ENCODE measurements at places on chromosomes 4 and X. TPM values are rescaled to one million over a fixed set of nuclear protein-coding genes. Genes with fewer than 3 reads are reported as not detected.

DNA sequence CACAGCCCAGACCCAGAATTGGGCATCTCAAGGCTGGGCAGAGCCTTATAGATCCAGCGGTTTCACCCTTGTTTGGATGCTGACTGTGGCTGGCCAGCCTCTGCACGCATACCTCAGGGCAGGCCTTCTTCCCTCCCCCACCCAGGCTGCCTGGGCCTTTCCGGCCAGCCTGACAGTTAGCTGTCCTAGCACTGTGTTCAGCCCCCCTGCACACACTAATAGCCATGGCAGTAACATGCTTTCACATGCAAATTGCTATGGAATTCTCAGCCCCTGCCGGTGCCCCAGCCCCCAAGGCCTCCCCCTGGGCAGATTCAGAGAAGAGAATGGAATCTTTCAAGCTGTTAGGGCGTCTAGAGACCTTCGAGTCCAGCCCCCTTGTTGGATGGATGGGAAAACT, 17.7 kb downstream of the EFNB1 start:
- no peak overlapping the region for H3K27ac ChIP-seq
- no peak for DNase-seq
- no peaks in the 10 kb centered on the region for H3K4me1 ChIP-seq
- H3K27me3 ChIP-seq, result no peaks in the 10 kb centered on the region

DNA sequence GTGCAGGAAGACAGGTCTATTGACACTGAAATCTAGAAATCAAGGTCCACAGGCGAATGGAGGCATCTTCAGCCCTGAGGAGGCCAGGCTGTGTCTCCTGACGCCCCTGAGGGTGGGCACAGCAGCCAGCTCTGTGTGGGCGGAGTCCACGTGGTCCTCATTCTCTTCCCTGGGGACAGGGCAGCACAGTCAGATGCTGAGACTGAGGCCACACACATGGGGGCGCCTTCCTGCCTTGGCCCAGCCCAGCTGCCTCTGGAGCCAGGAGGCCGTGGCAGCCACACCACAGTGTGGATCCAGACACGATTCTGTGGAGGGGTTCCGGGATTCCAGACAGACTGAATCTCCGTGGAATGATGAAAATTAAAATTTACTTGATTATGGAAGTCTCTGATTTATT, 20.8 kb downstream of the FGFR3 start:
- H3K4me3 ChIP-seq, result no peak overlapping the region
- no peaks in the 10 kb centered on the region for H3K4me1 ChIP-seq
- no peaks in the 10 kb centered on the region for H3K27me3 ChIP-seq
- H3K36me3 ChIP-seq, result peaks cover 11% of the 10 kb centered on the region
- no peak overlapping the region for H3K27ac ChIP-seq

GRCh38 chr4:20268028-20268427, 16.3 kb downstream of the SLIT2 start:
- H3K4me3 ChIP-seq, result no peak overlapping the region
- H3K36me3 ChIP-seq, result no peaks in the 10 kb centered on the region
- no peaks in the 10 kb centered on the region for H3K27me3 ChIP-seq
- no peaks in the 10 kb centered on the region for H3K4me1 ChIP-seq
- H3K27ac ChIP-seq, result no peak overlapping the region

DNA sequence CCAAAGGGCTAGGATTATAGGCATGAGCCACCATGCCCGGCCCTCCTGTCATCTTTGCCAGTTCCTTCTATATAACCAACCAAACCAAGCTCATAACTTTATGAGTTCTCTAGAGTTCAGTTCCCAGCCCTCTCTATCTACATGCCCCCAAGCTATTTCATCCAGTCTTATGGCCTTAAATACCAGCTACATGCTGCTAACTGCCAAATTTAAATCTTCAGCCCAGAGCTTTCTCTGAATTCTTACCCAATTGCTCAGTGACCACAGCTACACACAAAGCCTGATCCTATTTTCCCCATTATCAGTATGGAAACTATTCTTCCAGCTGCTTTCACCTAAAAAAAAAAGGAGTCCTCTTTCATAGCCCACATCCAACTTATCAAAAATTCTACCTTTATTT, 23.1 kb downstream of the TMEM184C start:
- H3K4me3 ChIP-seq, result no peak overlapping the region
- no peak for DNase-seq
- H3K4me1 ChIP-seq, result peaks cover 6% of the 10 kb centered on the region
- no peaks in the 10 kb centered on the region for H3K27me3 ChIP-seq
- no peak overlapping the region for H3K27ac ChIP-seq

RAB40A gene
- 0.15 TPM for total RNA-seq

GRCh38 chr4:38675146-38676121, 11.4 kb downstream of the KLF3 start:
- no peak overlapping the region for H3K27ac ChIP-seq
- H3K36me3 ChIP-seq, result peaks cover 7% of the 10 kb centered on the region
- H3K27me3 ChIP-seq, result no peaks in the 10 kb centered on the region
- H3K4me3 ChIP-seq, result no peak overlapping the region
- peaks cover 66% of the 10 kb centered on the region for H3K4me1 ChIP-seq
- peak; percentile 69 for DNase-seq

- DNase-seq, result no peak
- H3K27me3 ChIP-seq, result peaks cover 23% of the 10 kb centered on the region
- peaks cover 1% of the 10 kb centered on the region for H3K4me1 ChIP-seq
- no peak overlapping the region for H3K4me3 ChIP-seq
- no peaks in the 10 kb centered on the region for H3K36me3 ChIP-seq
- no peak overlapping the region for H3K27ac ChIP-seq
Observed at GRCh38 chr4:41887821-41888686, 47.2 kb upstream of the TMEM33 start.

DNA sequence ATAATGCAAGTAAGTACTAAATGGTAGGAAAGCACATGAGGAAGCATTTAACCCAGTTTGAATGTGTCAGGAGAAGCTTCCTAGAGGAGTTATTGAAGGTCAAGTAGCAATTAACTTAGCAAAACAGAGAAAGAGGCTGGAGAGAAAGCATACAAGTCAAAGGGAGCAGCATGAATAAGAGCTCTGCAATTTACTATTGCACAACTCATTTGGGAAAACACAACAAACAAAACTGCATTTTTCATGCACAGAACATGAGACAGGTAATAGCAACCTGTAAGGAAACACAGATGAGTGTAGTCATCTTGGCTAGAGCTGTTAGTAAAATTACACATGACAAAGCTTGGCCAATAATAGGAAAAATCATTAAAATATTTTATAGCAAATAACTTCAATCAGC, 538.1 kb downstream of the PPP4R3C start:
- no peaks in the 10 kb centered on the region for H3K4me1 ChIP-seq
- no peak for DNase-seq
- H3K27me3 ChIP-seq, result no peaks in the 10 kb centered on the region
- H3K4me3 ChIP-seq, result no peak overlapping the region
- H3K36me3 ChIP-seq, result no peaks in the 10 kb centered on the region
- H3K27ac ChIP-seq, result no peak overlapping the region

DNA sequence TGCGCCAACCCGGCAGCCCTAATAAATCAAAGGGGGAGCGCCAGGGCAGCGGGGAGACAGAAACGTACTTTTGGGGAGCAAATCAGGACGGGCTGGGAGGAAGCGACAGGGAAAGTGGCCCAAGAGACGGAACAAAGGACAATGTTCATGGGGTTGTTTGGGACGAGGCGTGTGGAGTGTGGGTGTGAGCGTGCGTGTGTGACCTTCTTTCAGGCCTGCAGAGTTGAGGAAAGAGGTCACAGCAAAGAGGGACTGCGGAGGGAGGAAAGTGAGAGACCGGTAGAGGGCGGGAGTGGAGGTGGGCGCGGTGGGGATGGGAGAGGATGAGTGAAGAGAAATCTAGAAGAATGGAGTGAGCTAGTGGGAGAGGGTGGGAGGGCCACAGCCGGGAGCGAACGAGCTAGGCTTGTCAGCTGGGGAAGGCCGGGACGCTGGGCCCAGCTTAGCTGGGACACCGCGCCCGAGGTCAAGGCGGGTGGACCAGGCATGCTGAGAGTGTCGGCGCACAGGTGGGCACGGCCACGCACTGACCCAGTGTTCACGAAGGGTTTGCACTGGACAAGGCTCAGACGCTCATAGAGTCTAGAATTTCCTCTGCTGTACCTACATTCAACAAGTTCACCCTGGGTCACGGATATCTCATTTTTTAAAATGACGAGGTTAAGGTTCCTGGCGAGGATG, 14.7 kb upstream of the PITX2 start:
- peaks cover 4% of the 10 kb centered on the region for H3K36me3 ChIP-seq
- H3K4me1 ChIP-seq, result no peaks in the 10 kb centered on the region
- no peak for DNase-seq
- no peak overlapping the region for H3K4me3 ChIP-seq
- peaks cover 89% of the 10 kb centered on the region for H3K27me3 ChIP-seq

- peak overlapping the region; percentile 80 for H3K4me3 ChIP-seq
- H3K27me3 ChIP-seq, result no peaks in the 10 kb centered on the region
- H3K4me1 ChIP-seq, result peaks cover 39% of the 10 kb centered on the region
- peaks cover 15% of the 10 kb centered on the region for H3K36me3 ChIP-seq
- H3K27ac ChIP-seq, result peak overlapping the region; percentile 61
Observed at GRCh38 chrX:46573892-46574773, 568 bp downstream of the CHST7 start.

Measured in activated T-helper 1 cell treated with anti-CD3 and anti-CD28 coated beads, Interleukin-12 subunit alpha, Interleukin-12 subunit beta, Interleukin-2, Interleukin-4 antibody, amounts not matched to agents 30 ng/mL and 10 ng/mL and 1 ng/mL, durations not matched to agents 14 hours and 24 hours and 36 hours (primary cell).